ENCODE measurements at places on chromosomes 2 and 18.

GRCh38 chr2:46362667-46363012 lies 65.4 kb downstream of the EPAS1 start:
- DNase-seq = no peak

GRCh38 chr2:123116595-123116994 lies 908.5 kb upstream of the CNTNAP5 start:
- DNase-seq = no peak

DNA sequence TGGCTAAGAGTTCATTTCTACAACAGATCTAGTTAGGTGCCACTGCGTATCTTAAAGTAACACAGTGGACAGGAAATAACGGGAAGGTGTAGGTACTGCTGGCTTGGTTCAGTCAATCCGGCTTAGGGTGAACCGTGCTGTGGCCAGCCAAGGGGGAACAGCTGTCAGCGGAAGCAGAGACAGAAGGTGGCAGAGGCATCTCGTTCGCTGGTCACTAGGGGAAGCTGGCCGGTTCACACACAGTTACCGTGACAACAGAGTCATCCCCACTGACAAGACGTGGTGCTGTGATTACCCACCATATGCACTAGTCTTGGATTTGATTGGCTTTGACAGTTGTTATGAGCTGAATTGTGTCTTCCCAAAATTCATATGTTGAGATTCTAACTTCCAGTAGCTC lies 58.8 kb upstream of the HDAC4 start:
- DNase-seq = no peak

- no peak for DNase-seq
Measured at GRCh38 chr2:175168564-175168945, 552 bp upstream of the ATF2 start.

DNA sequence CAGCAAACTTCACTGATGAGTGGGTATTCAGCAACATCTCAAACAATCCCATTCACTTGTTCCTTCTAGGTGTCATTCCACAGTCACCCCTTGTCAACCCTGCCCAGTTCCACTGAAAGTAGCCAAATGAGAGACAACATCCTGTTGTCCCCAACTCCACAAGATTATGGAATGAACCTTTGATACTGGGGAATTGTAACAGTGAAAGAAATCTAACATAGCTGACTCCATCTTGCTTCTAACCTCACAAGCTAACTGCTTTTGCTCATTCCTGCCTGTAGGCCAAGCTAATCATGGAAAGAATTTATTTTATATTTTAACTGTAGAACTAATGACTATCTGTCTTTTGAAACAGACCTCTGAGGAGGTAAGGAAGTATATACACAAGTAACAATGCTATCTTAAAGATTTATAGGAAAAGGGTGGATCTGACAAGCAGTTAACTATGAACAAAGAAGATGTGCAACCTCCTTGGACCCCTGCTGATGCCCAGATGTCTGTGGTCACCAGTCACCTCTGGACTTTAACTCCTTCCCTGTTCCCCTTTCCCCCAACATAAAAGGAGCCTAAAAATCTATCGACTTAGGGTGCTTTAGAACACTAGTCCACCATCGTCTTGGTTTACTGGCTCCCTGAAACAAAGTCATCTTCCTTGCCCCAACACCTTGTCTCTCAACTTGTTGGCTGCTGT lies 6.9 kb upstream of the ANXA4 start:
- no peak for DNase-seq

DNA sequence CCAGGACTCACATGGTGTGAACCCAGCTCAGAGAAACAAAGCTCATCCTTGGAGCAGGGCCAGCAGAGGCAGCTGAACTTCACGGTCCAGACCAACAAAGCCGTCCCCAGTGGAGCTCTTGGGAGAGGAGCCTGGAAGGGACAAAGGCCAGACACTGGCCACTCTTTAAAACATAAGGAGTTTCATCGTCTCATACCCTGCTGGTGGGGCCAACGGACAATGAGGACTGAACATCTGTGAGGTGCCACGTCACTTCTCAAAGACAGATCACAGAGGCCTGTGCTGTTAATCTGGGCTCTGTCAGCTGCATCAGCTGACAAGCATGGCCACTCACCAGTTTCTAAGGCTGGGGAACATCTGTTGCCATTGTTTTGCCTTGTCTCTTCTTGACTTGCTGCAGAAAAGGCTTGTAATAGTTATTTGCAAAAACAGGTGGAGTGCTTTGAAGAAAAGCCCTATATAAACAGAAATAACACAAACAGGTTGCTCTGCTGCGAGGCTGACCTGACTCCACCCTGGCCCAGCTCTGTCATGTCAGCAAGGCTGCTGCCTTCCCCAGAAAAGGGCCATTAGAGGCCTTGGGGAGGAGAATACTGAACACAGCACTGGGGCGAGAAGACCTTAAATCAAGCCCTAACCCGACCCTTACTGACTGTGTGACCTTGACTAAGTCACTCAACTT lies 68.1 kb upstream of the DAPL1 start:
- no peak for DNase-seq

GRCh38 chr18:21457179-21457535 lies 143.3 kb downstream of the ESCO1 start:
- DNase-seq = no peak

DNA sequence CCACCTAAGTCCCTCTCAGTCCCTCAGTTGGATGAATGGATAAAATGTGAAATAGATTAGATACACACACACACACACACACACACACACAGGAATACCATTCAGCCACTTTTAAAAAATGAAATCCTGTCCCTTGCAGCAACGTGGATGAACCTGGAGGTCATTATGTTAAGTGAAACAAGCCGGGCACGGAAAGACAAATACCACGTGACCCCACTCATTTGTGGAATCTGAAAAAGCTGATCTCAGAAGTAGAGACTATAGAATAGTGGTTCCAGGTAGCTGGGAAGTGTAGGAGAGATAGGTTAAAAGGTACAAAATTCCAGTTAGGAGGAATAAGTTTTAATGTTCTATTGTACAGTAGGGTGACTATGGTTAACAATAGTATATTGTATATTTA lies 31.0 kb downstream of the TTC32 start:
- no peak for DNase-seq

- DNase-seq = no peak
Measured at GRCh38 chr2:7711167-7711566, 794.0 kb downstream of the RNF144A start.
